ENCODE measurements at places on chromosomes 12 and 14.

DNA sequence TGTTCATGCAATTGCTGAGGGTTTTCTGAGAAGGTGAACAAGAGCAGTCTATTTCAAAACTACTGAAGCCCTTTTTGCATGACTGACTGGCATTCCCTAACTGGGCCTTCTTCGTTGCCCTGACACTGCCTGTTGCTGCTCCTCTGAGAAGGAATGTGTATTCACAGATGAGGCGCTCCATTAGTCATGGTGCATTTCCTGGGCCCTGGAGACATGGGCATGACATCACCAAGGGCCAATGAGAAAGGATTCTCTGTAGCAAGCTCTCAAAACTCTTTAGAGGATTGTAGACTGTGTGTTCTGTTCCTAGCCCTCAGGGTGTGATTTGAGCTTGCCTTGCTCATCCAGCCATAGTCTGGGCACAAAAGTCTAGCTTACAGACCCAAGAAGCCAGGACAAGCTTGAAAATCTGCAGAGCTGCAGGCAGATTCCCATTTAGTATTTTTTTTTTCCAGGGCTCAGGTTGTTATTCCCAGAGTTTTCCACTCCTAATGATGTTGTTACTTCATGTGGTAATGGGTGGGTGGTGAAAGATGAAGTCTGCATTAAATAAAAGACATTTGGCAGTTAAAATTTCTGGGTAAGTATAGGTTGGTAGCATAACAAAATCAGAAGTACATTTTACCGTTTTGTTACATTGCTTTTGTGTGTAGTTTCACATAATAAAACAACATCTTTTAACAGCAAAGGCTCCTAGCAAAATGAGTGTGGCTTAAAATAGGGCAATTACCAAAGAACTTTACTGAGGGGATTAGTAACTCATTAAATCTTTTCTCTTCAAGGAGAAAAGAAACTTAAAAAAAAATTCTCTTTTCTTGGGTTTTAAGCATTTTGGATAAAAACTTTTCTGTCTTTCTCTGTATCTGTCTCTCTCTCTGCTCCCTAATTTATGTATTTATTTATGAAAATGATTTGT, 318.4 kb downstream of the RAD51B start:
- peak; percentile 38 for DNase-seq

GRCh38 chr12:8065991-8066594, at the start of gene C3AR1:
Gene C3AR1, minus strand, starts transcription at chr12:8066359. Its CDS starts 6,174 bp downstream, at chr12:8060185.
- DNase-seq: peak; percentile 88

DNA sequence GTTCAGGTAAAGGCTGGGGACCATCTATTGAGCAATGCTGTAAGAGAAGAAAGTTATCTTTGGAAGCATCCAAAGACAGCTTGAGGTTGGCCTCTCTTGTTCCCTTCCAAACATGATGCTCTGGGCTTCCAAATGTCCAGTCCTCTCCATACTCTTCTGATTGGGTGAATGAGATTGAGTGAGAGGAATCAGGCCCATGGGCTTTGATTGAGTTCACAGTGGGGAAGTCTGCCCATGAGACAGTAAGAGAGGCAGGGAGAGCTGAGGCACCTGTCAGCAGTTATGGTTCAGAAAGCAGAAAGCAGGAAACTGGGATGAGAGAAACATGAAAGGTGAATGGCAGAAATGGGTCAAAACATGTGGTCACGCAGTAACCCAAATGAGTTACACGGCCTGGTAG, 1006.9 kb downstream of the VRK1 start:
- no peak for DNase-seq

- DNase-seq: no peak
Measured at GRCh38 chr12:49008943-49009342, 9.6 kb downstream of the PRKAG1 start.

GRCh38 chr12:110561471-110562201, 21.5 kb downstream of the PPTC7 start:
- no peak for DNase-seq

DNA sequence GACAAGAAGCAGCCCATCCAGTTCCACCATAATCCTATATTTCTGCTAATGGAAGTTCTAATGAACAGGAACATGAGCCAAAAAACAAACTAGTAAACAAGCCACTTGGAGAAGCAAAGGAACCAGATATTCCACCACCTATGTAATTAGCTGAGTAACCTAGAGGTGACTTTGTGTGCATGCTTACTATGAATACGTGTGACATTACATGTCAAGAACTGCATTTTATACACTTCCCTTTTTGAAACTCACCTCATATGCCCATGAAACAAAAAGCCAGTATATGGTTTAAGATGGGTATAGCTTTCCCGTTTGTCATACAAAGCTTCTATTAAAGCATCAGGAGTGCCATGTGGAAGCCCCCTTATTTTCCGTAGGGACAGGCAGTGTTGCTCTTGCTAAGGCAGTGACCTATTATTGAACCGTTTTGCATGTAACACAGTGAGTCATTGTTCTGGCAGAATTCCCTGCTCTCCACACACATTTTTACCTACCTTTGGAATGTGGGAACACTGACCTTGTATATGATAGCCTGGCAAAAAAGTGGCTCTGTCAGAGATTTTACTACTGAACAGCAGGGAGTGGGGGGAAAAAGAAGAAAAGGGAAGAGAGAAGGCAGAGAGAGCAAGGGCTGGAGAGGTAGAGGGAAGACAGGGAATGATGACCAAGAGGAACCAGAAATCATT, 34.8 kb upstream of the FRMD6 start:
- no peak for DNase-seq

DNA sequence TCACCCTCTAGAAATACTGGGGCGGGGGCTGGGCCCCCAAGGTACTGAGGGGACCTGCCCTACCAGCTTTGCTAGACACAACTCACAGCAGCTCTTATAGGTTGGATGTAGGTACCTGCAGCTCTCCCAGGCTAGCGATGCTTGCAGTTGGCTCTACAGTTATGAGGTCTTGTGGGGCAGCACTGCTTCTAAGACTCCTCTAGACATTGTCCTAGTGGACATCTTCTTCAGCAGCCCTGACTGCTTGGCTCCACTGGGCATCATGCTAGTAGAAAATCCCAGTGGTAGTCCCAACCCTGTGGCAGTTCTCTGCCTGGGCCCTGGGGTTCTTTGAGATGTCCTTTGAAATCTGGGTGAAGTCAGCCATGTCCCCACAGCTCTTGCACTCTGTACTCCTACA, 419.3 kb upstream of the SEL1L start:
- DNase-seq: no peak

DNA sequence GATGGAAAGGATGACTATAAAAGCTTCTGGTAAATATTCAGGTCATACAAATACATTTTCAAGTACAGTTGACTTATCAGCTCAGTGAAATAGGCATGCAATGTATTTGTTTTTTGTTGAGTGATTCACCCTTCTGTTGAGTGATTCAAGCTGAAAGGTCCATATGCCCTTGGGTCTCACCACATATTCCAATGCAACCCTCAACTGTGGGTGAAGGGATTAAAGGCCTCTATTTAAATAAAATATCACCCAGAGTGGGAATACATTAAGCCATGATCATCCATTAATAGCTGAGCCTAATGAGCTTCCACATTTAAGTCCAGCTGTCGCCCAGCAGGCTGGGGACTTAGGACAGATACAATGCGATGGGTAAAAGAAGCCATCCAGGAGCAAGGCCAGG, 120.2 kb downstream of the CRACR2A start:
- no peak for DNase-seq

- DNase-seq: peak; percentile 51
Measured at GRCh38 chr14:31206536-31207286, 882 bp downstream of the HECTD1 start.

DNA sequence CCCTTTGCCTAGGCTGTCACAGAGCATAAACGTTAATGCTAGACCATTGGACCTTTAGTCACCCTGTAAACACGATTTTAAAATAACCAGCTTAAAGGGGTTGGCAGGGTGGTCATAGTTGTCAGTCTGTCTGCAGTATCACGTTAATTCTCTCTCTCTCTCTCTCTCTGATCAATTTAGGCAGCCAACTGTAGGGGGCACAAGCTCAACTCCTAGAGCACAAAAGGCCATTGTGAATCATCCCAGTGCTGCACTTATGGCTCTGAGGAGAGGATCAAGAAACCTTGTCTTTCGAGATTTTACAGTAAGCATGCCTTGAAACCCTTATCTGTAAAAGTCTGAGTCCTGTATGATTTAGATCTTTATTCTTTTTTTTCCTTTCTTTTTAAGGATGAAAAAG, 97.1 kb downstream of the SCAF11 start:
- DNase-seq: no peak

DNA sequence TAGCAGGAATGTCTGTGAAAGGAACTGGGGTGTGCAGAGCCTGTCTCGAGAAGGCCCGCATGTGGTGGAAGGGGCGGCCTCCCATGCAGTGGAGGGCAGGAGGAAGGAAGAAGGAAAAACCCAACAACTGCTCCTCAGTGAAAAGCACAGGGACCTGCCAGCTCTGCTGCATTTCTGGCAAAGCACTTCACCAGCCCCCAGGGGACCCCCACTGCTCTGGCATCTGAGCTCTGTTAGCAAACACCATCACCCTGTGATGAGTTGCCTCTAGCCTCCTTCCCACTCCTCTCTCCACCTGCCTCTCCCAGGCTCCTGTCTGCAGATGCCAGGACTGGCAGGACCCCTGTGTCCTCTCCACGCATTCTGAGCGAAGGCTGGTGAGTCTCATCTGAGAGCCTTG, 69.0 kb upstream of the DDX11 start:
- no peak for DNase-seq

DNA sequence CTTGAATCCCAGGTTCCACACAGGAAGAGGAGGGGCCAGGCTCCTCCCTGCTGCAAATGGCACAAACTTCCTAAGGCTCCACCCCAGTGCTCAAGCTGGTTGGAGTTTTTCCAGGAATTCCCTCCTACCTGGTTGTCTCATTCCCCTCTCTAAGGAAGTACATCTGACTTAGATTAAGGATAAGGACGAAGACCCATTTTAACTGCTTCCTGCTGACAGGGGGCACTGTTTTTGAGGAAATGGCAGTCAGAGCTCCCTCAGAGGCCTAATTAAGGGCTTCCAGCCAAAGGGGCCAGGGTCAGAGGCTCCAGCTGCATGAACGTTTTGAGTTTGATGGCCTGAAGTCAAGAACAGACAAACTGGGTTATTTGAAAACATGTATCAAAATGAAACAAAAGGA, 1084.7 kb downstream of the SLC6A15 start:
- DNase-seq: no peak

GRCh38 chr12:85642808-85643207, 193.4 kb downstream of the RASSF9 start:
- no peak for DNase-seq

- no peak for DNase-seq
Measured at GRCh38 chr12:53737093-53737808, 10.0 kb upstream of the CALCOCO1 start.

DNA sequence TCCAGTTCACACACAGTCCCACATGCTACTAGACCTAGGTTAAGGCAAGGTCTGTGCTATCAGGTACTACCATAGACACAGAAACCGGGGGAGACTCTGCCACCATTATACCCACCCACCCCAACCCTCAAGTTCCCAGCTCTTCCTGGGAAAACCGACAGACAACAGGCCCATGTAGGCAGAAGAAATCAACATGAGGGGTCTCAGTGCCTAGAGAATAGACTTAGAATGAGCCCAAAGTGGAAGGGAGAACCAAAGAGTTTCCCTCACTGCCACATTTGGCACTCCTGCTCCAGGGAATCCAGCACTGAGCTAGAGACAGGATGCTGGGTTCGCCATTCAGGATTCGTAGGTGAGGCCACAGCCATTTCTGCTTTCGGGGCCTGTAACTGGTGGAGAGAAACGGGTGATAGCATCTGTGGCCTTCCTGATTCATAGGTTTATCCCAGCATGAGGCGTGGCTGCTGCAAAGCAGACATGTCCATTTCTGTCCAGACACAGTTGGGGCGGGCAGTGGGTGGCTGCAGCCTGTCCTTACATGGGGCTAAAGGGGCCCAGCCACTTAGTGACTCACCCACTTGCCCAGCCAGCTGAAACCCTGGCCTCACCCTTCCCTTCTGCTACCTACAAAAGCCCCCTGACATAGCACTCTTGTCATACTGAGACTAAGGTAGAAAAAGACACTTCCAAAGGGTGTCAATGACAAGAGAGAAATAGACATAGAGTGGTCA, 69.4 kb downstream of the IRF2BPL start:
- peak; percentile 56 for DNase-seq

DNA sequence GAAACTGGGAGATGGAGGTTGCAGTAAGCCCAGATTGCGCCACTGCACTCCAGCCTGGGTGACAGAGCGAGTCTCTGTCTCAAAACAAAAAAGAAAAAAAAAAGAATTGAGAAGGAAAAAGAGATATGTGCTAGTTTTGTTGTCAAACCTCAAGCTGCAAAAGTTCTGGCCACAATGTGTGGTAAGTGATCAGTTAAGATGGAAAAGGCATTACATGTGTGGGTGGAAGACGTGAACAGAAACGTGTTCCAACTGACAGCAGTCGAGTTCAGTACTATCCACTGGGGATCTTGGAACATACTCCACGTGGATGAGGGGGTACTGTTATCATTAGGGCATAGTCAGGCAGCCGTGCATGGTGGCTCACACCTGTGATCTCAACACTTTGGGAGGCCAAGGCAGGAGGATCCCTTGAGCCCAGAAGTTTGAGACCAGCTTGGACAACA, 17.3 kb downstream of the GPR68 start:
- no peak for DNase-seq

- no peak for DNase-seq
Measured at GRCh38 chr12:31773867-31774266, 45.0 kb upstream of the AMN1 start.

GRCh38 chr12:96226401-96226800, 32.2 kb downstream of the ELK3 start:
- DNase-seq: no peak

DNA sequence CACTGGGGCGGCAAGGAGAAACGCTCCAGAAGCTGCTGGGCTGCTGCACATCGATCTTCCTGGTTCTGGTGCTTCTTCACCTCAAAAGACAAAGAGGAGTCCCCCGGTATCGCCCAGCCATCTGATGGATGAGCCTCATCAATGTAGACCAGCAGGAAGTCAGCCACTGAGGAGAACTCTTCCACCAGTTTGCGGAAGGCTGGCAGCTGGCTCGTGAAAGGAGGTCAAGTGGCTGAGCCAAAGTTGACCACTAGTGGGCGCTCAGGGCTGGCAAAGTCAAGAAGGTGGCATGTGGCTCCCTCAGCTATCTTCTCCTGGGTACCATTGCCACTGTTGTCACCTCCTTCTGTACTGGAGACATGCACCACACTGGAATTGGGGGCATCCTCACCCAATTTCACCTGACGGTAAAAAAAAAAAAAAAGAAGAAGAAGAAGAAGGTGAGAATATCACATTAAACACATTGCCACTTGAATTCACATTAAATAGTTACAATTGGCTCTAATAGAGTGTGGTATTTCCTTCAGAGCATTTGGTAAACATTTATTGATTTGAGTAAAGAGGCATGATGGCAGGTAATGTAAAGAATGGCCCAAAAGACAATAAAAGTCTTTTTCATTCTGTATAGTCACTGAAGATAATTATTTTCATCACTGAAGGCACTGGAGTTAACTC, 8.3 kb downstream of the DIO2 start:
- DNase-seq: no peak

- DNase-seq: no peak
Measured at GRCh38 chr12:67540920-67541624, 107.5 kb upstream of the DYRK2 start.

GRCh38 chr12:104672096-104672445, 215.3 kb downstream of the CHST11 start:
- no peak for DNase-seq

GRCh38 chr12:121165316-121165715, 32.6 kb downstream of the P2RX7 start:
- no peak for DNase-seq
